ENCODE measurements at places on chromosomes 1 and 21.

DNA sequence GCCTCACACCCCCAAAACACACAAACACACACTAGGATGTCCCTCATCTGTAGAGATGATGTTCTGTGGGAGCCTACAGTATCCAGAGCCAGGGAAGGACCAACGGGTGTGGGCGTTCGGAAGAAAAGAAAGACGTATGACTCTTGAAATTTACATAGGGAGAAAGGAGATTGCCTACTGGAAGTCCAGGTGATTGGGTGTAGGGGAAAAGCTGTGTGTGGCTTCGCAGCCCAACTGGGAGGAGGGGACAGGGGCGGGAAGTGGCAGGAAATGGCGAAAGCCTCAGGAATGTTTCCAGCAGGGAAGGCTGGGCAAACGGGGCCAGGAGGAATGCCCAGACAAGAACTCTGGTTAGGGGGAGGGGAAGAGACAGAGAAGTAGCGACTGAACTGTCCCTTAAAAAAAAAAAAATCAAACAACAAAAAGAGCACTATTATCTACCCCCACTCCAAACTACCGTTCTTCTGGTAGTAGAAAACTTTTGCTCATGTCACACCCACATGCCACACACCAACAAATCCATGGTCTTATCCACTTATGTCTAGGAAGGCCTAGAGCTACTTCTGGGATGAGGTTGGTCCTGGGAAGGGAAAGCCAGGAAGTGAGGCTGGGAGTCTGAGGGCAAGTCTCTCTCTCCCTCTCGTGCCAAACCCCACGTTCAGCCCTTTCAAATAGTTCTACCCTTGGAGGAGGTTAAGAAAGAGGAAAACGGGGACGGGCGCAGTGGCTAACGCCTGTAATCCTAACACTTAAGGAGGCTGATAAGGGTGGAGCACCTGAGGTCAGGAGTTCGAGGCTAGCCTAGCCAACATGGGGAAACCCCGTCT lies 1.8 kb upstream of the CKS1B start:
- no peak for DNase-seq

DNA sequence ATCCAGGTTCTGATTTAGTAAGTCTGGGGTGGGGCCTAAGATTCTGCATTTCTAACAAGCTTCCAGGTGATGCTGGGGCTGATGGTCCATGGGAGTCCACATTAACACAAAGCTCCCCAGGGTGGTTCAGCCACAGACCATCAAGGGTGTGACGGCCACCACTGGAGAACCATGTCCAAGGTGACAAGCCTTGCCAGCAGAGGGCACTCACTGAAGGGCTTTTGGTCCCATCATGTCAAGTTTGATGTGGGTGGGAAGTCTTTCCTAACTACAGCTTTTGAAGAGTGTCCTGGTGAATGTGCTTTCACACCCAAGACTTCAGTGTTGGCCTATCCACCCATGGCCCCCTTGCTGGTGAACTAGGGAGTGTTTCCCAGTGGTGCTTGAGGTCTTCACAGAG lies 67.1 kb downstream of the UBE2T start:
- no peak for DNase-seq

- DNase-seq, result no peak
Observed at GRCh38 chr1:29949676-29950075, 713.4 kb downstream of the PTPRU start.

DNA sequence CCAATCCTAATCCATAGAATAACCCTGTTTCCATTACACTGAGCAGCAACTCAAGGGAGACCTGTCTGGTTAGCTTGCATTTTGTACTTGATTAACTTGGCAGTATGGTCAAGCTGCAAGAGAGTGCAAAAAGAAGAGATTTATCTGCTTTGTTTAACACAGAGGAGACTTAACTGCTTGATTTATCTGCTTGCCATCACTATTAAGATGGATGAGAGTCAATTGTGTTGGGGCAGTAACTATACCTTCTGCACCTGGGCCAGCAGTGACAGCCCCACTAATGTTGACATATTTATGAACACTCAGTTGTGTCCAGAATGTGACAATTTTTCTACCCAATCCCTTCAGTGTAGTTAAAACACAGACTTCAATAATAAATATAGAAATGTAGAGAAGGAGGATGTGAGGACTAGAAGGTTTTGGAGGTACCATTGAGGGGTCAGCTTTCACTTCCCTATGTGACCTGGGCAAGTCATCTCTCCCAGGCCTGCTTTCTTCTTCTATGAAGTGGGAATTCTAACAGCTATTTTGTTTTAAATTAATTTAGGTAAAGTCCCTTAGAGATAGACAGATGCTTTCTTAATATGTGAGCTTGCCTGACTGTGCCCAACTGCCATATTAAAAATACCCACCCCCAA lies 159.1 kb upstream of the KCNK2 start:
- DNase-seq, result no peak

- no peak for DNase-seq
Observed at GRCh38 chr1:156463874-156464273, 36.7 kb downstream of the MEF2D start.
